Non-pigmented ciliary epithelial cell (primary cell): ENCODE measurements at places on chromosomes 2 and 18.
A peak's percentile ranks its signal among the peaks of the same experiment; 100 is the strongest.

DNA sequence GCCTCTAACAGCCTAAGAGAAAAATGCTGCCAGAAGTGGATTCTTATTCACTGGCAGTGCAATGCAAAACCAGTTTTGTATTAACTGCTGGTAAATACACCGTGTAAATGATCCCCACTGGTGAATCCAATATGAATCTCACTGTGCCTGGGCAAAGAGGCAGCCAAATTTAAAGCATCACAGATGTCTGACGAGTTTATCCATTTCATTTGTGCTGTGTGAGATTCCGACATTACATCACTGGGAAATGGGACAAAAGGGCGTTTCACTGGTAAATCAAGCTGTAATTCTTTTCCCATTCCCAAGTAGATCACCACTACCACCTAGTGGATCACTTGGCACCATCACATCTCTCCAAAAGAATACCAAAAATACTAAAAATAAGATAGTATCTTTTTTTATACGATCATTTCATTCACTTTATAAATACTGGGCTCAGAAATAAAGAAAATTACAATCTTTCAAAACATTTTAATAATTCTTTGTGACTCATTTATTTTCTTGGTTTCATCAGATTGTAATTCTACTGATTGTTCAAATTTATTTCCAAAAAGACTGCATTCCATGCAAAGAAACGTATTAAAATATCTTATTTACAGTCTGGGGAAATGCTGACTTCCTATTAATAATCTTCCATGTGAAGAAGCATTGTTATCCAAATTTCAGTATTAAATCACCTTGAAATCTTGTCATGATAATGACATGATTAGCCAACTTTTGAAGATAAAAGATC, 125.6 kb downstream of the GRB14 start:
- peak; percentile 20 for DNase-seq

DNA sequence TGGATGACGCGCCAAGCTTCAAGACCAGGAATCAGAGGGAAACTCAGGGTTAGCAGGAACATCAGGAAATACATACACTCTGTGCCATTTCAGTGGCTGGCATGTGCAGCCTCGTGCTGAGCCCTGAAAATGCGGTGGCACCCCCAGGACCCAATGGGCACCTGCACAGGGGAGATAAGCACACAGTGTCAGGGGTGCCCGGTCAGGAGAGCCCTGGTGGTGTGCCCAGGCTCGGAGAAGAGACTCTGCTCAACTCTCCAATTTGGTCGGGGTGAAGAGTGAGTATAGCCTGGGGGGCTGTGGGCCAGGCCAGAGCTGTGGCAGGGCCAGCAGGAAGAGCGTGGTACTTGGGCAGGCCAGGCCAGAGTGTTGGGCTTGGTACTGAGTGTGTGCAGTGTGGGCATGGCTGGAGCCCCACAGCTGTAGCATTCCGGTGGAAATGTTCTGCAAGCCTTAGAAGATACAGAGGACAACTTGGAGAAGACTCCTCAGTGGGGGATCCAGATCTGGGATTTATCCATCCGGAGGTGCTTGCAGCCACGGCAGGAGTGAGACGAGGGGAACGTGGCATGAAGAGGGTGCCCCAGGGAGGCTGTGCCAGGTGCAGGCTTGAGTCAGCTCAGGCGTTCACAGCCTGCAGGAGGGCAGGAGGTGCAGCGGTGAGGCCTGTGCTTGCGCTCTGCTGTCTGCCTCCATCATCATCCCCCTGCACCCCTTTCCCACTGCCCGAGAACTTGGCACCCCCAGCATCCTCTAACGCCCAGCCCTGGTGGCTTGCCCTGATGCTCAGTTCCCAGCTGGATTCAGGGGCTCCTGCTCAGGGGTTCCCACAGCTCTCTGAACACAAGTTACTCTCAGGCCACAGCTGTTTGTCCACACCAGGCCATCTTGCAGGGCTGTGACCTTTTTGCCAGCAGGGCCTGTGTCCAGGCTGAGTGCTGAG, 451.7 kb upstream of the HS6ST1 start:
- no peak for DNase-seq

GRCh38 chr2:117702098-117702497, 112.4 kb upstream of the DDX18 start:
- DNase-seq: no peak

GRCh38 chr2:46666044-46666679, 186.8 kb downstream of the TMEM247 start:
- no peak for DNase-seq

DNA sequence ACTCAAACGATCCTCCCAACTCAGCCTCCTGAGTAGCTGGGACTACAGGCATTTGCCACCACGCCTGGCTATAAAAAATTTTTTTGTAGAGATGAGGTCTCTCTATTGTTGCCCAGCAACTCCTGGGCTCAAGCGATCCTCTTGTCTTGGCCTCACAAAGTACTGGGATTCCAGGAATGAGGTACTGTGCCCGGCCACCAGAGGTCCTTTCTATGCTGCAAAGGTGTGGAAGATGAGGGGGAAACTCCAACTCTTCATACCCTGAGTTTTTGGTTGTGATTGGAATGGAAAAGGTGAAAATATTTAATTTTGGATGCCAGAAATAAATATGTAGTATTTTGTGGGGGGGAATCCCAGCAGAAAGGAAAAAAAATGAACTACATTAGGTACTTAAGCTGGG, 36.0 kb downstream of the MRPL33 start:
- DNase-seq: no peak

- DNase-seq: no peak
These were observed 234.8 kb upstream of the PIK3C3 start for GRCh38 chr18:41720226-41720625.

- no peak for DNase-seq
These were observed 280 bp upstream of the CYP1B1 start for GRCh38 chr2:38076152-38076709.

GRCh38 chr2:71877636-71878035, 270.0 kb downstream of the CYP26B1 start:
- no peak for DNase-seq

DNA sequence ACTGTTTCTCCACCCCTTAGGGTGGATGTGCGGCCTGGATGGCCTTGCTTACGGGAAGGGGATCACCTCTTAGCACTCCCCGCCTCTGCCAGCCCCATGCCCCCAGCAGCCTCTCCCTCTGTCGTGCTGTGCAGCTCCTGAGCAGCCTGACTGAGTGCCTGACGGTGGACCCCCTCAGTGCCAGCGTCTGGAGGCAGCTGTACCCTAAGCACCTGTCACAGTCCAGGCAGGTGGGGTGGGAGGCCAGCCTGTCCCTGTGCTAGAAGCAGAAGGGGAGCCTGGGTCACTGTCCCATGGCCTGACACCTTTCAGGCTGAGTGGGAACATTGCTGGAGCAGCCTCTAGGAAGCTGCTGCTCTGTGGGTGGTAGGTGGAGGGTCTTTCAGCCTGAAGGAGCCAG, 5.2 kb downstream of the TMEM214 start:
- no peak for DNase-seq
